Upper lobe of right lung (tissue), 1 donor: ENCODE measurements at places on chromosomes 2 and 18. TPM values are rescaled to one million over a fixed set of nuclear protein-coding genes. Genes with fewer than 3 reads are reported as not detected.

TBC1D8 gene
- total RNA-seq, result 19.9 TPM

- no peaks in the 10 kb centered on the region for H3K27me3 ChIP-seq
- no peak for DNase-seq
- H3K36me3 ChIP-seq, result no peaks in the 10 kb centered on the region
Measured at GRCh38 chr2:215290980-215291599, 20.8 kb upstream of the ATIC start.

DNA sequence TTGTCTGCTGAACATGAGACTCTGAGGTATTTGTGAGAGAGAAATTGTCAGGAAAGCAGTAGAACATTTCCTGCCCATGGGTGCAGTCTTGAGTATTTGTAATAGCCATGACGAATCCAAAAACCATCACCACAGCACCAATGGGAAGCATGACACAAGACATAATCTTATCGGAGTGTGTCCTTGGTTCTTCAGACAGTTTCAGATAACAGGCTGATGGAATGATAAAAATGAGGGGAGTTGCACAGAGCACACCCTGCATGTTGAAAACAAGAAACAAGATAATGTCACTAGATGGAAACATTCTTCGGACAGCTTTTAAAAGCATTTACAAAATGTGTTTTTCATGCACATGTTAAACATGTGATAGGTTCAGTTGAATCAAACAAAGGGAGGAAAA lies 56.9 kb downstream of the SLC38A11 start:
- peak overlapping the region; percentile 45 for H3K27ac ChIP-seq
- no peak for DNase-seq
- no peaks in the 10 kb centered on the region for H3K4me1 ChIP-seq

- H3K4me3 ChIP-seq, result no peak overlapping the region
- no peaks in the 10 kb centered on the region for H3K4me1 ChIP-seq
- H3K27me3 ChIP-seq, result no peaks in the 10 kb centered on the region
- H3K36me3 ChIP-seq, result no peaks in the 10 kb centered on the region
Measured at GRCh38 chr18:36461551-36461987, 164.1 kb downstream of the FHOD3 start.

RNF103 gene
- 21.0 TPM for total RNA-seq

GRCh38 chr18:11955239-11956029 lies 25.9 kb upstream of the IMPA2 start:
- peak overlapping the region; percentile 44 for H3K27ac ChIP-seq
- DNase-seq, result peak; percentile 80
- peaks cover 4% of the 10 kb centered on the region for H3K4me1 ChIP-seq
- no peaks in the 10 kb centered on the region for H3K27me3 ChIP-seq
- H3K36me3 ChIP-seq, result no peaks in the 10 kb centered on the region
- no peak overlapping the region for H3K4me3 ChIP-seq

GRCh38 chr18:62312851-62313250 lies 12.3 kb upstream of the TNFRSF11A start:
- DNase-seq, result no peak
- H3K4me1 ChIP-seq, result no peaks in the 10 kb centered on the region
- peaks cover 11% of the 10 kb centered on the region for H3K36me3 ChIP-seq
- H3K27me3 ChIP-seq, result no peaks in the 10 kb centered on the region

DNA sequence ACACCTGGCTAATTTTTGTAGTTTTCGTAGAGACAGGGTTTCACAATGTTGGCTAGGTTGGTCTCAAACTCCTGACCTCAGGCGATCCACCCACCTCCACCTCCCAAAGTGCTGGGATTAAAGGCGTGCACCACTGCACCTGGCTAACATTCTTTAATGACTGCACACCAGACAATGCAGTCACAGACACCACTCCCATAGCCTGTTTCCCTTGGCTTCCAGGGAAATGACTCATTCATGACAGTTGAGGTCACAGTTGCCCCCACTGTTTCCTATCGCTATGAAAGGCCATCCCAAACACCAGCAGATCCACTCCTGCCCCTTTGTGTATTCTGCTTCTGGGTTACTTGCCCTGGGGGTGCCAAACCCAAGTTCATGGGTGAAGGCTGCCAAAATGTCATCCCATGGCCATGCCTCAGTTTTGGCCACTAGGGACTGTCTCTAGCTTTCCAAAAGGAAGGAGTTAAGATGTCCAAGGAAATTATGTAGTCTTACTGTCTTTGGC lies 8.7 kb downstream of the CHMP1B start:
- no peaks in the 10 kb centered on the region for H3K27me3 ChIP-seq
- H3K27ac ChIP-seq, result no peak overlapping the region
- H3K4me3 ChIP-seq, result no peak overlapping the region
- peaks cover 6% of the 10 kb centered on the region for H3K36me3 ChIP-seq
- DNase-seq, result no peak

USP40 gene
- 47.6 TPM for total RNA-seq

COA5 gene
- total RNA-seq, result 26.6 TPM

PRLH gene
- not detected for total RNA-seq

TRIM43 gene
- not detected for total RNA-seq

GRCh38 chr2:166444306-166444705 lies 49.7 kb downstream of the SCN7A start:
- no peaks in the 10 kb centered on the region for H3K36me3 ChIP-seq
- no peaks in the 10 kb centered on the region for H3K4me1 ChIP-seq
- no peak for DNase-seq
- no peak overlapping the region for H3K4me3 ChIP-seq
- H3K27ac ChIP-seq, result no peak overlapping the region

UGT1A10 gene
- total RNA-seq, result not detected
